Stimulated activated CD4-positive, alpha-beta T cell treated with anti-CD3 and anti-CD28 coated beads, Interleukin-1b, Interleukin-23, amount 100 ng/mL, for 1 hour (primary cell): ENCODE measurements at places on chromosomes 5 and 9.
A peak's percentile ranks its signal among the peaks of the same experiment; 100 is the strongest.

DNA sequence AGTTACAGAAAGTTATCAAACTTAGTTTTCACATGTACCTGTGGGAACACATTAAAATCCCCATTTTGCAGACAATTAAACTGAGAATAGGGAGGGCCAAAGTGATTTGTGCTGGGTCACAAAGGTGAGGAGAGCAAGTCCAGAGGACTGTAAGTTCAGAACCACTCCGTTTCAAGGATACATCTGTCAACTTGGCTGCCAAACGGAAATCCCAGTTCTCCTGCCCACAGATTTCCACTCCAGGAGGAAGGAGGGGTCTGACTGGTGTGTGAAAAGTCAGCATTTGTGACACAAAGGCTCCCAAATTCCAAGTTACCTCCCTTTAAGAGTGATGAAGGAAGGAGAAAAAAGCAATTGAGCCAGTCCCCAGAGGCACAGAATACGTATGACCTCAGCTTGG is 42.3 kb downstream of the PRELID2 start:
- no peak for DNase-seq

DNA sequence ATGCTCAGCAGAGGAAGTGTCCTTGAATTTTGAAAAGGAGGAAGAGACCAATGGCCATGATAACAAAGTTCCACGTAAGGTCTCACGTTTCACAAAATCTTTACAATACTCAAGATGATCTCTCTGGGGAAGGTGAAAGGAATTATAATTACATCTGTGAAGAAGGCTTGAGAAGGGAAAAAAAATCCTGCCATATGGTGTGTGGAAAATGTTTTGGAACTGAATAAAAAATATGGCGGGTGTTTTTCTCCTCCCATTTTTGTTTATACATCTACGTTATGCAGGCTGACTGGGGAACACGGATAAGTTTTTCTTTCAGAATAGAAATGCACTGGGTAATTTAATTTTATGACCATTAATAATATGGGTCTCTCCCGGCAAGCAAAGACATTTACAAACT is 425.6 kb upstream of the BRINP1 start:
- DNase-seq, result no peak

DNA sequence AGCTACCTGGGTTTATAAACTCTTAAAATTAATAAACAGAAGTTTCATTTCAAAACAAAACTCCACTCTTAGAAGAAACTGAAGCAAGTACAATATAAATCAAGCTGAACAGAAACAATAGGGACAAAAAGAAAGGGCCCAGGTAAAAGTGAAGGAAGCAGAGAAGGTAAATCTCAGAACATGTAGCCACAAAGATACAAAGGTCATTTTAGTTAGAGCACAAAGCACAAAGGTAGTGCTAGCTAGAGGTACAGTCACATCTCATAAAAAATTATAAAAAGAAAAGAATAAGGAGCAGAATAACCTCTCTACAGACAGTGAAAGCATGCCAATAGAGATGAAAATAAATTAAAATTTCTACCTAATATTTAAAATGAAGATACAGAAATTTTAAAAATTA is 90.4 kb upstream of the C5orf63 start:
- DNase-seq, result no peak

DNA sequence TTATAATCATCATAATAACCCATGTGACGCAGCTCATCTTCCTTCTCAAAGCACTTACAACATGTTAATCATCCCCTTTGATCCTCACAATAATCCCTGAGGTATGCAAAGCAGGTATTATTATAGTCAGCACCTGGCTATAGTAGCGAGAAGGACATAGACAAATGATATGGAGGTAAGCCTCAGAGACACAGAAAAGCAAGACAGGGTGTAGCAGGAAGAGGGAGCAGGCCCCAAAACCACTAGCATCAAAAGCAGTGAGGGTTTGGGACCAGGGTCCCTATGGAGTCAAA is 139.2 kb upstream of the SLC30A5 start:
- DNase-seq, result no peak

DNA sequence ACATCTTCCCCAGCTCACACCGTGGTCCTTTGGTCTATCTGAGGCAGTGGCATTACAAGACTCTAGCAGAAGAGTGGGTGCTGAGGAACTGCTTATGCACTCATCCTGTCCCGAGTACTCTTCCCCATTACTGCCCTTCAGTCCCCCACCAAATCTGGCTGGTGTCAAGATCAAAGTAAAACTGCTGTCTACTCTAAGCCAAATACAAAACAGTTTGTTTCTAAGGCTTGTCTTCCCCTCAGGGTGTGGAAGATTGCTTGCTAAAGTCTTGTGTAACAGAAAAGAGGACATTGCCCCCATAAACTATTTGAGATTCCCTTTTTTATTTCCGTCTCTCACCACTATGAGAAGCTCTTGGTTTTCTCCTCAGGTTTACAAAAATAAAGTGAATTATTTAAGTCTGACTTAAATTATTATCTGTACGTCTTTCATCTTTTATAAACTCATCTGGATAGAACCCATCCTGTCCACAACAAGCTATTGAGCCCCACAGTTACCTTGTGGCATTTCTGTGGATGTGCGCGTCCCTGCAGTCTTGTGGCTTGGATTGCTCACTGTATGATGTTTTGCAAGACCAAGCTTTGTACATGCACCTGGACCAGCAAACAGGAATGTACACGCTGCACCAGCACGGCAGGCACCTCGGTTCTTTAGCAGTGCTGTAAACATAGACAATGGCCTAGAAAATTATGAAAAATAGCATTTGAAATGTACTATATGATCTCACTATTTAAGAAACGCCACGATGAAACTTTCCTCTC is 61.0 kb downstream of the CYSTM1 start:
- DNase-seq, result no peak

GRCh38 chr5:177444106-177445051 is 2.2 kb upstream of the PRR7 start:
- DNase-seq, result no peak

- DNase-seq, result no peak
Observed at GRCh38 chr5:139738193-139739149, 57.1 kb upstream of the PSD2 start.

GRCh38 chr9:12802093-12802492 is 27.3 kb downstream of the LURAP1L start:
- DNase-seq, result no peak

GRCh38 chr9:35070823-35071813 is 1.3 kb downstream of the VCP start:
- no peak for DNase-seq

- DNase-seq, result no peak
Observed at GRCh38 chr5:160451281-160451680, 29.6 kb downstream of the PTTG1 start.

DNA sequence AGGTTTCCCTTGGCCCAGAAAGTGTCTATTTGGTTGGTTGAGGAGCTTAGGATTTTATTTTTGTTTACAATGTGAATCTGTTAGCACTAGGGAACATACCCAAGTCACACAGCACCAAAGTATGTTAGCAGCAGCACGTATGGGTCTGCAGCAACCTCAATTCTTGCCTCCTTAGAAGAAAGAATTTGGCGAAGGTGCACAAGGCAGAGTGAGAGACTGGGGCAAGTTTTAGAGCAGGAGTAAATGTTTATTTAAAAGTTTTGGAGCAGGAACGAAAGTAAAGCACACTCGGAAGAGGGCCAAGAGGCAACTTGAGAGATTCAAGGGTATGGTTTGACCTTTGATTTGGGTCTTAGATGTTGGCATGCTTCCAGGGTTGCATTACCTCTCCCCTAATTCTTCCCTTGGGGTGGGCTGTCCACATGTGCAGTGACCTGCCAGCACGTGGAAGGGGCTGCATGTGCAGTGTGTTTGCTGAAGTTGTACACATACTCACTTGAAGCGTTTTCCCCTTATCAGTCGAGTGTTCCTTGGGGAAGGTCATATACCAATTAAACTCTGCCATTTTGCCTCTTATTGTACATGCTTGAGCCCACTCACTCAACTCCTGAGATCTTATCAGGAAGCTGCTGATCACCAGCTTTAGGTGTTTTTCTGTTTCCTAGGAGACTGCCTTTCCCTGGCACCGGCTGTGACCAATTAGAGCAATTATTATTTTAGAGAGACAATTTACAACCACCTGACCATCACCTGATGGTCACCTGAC is 64.9 kb upstream of the SHC3 start:
- DNase-seq, result no peak

DNA sequence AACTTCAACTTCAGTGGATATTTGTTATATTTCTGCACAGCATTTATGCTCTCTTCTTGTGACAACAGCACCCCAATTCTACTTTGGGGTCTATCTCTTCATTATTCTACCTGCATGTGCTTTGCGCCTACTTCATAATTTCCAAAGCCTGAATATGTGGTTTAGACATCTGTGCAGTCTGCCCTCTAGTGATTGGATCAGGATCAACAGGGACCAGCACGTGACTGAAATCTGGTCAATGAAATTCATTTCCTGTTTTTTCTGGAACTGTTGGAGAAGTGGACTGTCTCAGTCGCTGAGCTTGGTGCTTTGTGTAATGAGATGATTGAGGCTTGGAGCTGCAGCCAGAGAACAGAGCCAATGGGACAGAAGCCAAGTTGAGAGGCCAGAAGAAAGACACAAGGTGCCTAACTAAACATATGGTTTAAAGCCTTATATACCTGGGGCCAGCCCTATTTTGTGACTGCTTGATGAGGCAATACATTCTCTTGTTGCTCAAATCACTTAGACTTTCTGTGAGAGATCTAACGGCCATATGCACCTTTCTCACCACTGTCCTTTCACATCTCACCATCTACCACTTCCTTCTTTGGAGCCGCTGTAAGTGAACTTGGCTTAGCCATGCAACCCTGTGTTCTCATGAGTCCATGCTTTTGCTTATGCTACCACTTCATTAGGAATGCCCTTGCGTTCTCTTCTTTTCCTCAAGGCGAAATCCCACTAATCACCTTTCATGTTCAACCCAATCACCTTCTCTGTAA is 68.8 kb upstream of the PPP2R2B start:
- DNase-seq, result no peak

GRCh38 chr9:2936221-2936620 is 92.3 kb upstream of the PUM3 start:
- DNase-seq, result no peak

DNA sequence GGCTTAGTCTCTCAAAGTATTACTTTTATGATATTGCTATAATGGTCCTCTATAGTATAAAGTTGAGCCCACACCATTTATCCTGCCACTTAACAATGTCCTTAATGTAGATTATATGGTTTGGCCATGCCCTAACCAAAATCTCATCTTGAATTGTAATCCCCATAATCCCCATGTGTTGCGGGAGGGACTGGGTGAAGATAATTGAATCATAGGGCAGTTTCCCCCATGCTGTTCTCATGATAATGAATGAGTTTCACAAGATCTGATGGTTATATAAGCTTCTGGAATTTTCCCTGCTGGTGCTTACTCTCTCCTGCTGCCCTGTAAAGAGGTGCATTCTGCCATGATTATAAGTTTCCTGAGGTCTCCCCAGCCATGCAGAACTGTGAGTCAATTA is 498.8 kb downstream of the RAB3C start:
- DNase-seq, result no peak

- peak; percentile 53 for DNase-seq
Observed at GRCh38 chr9:35945341-35946018, 12.5 kb downstream of the OR2S2 start.

GRCh38 chr5:1754531-1755220 is 45.0 kb downstream of the MRPL36 start:
- no peak for DNase-seq

DNA sequence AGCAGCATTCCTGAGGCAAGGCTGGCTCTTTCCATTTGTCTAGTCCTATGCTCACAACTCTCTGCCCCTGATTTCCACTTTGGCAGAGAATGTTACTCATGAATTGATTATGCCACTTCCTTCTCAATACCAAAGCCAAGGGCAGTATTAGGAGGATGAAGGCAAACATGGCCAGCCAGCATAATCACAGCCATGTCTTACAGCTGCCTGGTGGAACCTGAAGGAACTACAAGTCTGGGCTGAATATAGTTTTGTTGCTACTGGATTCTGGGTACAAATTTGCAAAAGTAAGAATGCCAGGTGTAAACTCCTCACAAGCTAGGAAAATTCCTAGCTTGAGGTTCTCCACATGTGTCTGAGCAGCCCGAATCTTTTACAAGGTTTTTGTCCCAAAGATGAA is 4.2 kb downstream of the SIL1 start:
- DNase-seq, result no peak

DNA sequence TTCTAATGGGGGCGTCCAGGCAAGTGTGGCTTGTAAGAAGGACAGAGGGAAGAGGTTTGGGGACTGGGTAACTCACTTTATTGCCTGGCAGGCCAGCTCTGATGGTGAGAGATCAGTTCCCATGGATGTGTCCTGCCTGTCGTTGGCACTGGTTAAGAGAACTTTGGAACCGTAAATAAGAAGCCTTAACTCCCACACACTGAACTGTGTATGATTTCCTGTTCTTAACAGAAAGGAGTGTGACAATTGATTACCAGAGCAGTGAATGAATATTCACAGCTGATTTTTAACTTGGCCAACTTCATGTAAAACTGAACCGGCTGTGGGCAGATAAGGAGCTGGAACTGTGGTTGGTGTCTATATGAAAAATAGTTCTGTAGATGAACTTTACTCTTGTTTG is 63.2 kb downstream of the MEGF10 start:
- DNase-seq, result no peak

- DNase-seq, result no peak
Observed at GRCh38 chr5:135921388-135921787, 25.7 kb upstream of the IL9 start.

GRCh38 chr5:128920345-128921215 is 44.7 kb upstream of the SLC27A6 start:
- DNase-seq, result no peak

- no peak for DNase-seq
Observed at GRCh38 chr5:10317825-10318682, 10.4 kb upstream of the CMBL start.

DNA sequence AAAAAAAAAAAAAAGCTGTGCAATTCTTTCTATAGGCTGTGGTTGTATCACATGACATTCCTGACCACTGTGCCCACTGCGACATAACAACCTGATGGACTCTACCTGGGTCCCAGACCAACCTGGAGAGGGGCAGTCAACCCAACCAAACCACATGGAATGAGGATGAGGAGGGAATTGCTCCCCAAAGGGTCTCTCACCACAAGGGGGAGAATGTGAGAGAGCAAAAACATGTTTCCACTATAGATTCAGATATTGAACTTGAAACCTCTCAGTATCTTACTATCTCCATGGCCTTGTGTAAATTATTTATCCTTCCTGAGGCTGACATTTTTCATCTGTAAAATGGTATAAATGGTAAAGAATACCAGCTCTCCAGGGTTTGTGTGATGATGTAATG is 66.9 kb upstream of the SV2C start:
- DNase-seq, result no peak

- DNase-seq, result no peak
Observed at GRCh38 chr5:151448038-151448985, 909 bp downstream of the SLC36A1 start.

DNA sequence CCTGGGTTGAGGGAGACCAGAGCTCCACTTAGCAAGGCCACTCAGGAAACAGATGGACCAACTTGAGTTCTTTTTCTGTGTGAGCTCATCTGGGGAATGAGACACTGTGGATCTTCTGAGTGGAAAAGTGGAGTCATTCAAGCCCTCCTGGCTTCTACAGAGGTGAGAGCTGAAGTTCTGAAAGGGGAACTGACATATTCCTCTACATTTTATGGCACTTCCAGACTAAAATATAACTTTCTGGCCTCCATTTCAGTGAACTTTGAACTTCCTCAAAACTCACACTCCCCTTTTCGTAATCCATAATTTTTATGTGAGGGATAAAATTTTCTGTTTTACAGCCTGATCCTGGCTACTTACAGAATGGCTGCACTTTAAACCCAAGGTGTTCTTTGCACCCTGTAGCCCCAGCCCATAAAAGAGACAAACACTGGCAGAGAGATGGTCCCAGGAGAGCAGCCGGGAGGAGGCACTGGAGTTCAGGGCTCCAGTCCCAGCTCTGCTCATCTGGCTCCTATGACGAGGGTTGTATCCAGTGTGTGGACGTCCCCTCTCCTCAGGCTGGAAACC is 10.8 kb downstream of the SPAAR start:
- no peak for DNase-seq
